ENCODE measurements at places on chromosomes 1 and 21. TPM values are rescaled to one million over a fixed set of nuclear protein-coding genes. Genes with fewer than 3 reads are reported as not detected.

The SPRR1B gene
- not detected for total RNA-seq

DNA sequence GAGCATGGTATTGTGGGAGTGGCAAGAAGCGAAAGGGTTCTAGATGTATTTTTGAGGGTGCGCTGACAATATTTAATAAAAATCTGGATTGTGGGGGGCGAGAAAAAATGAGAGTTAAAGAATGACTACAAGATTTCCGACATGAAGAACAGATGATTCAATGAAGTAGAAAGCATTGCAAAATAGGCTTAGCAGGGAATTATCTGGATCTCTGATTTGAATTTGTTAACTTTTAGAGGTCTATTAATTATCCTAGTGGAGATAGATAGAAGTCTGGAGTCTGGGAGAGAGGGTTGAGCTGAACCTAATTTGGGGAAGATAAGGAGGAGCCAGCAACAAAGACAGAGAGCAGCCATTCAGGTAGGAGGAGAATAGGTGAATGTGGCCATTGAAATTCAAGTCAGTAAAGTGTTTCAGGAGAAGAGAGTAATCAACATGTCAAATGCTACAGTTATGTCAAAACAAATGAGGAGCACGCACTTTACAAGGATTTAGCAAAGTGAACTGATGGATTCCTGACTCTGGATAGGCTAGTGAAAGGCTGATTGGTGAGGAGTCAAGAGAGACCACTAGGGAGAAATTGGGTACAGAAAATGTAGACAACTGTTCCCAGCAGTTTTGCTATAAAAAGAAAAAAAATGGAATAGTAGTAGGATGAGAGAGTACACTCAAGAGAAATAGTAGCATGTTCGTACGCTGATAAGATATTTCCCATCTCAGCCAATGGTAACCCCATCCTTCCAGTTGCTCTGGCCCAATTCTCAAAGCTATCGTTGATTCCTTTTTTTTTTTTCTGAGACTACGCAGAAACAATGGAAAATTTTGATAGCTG, 393.2 kb upstream of the CXADR start:
- H3K27me3 ChIP-seq: no peaks in the 10 kb centered on the region
- H3K36me3 ChIP-seq: no peaks in the 10 kb centered on the region
- H3K27ac ChIP-seq: no peak overlapping the region
- H3K4me3 ChIP-seq: no peak overlapping the region
- DNase-seq: no peak

- H3K4me3 ChIP-seq: peak overlapping the region; percentile 58
- peak overlapping the region; percentile 76 for H3K27ac ChIP-seq
- H3K27me3 ChIP-seq: no peaks in the 10 kb centered on the region
- DNase-seq: peak; percentile 89
- peaks cover 3% of the 10 kb centered on the region for H3K4me1 ChIP-seq
Observed at GRCh38 chr1:3772027-3772714, 378 bp upstream of the SMIM1 start.

The SRGAP2C gene
- 5.2 TPM for total RNA-seq

DNA sequence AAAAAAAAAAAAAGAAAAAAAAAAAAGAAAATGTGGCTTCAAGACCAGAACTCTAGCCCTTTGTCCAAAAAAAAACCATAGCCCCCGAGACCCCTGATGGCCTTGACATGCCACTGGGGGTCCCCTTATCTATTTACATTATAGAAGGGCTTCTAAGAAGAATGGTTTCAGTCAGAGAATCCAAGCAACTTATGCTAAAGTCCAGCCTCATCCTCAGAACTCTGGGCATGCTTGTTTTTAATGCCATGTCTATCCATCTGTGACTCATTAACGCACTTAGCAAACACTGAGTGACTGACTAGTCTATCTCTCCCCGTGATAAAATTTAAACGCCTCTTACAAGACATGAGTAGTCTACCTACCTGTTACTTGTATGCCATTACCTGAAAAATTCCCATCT, 29.3 kb downstream of the ERG start:
- H3K27me3 ChIP-seq: no peaks in the 10 kb centered on the region
- no peak overlapping the region for H3K4me3 ChIP-seq
- no peaks in the 10 kb centered on the region for H3K4me1 ChIP-seq
- DNase-seq: no peak
- no peaks in the 10 kb centered on the region for H3K36me3 ChIP-seq

- DNase-seq: no peak
- no peaks in the 10 kb centered on the region for H3K4me1 ChIP-seq
- H3K27ac ChIP-seq: no peak overlapping the region
Observed at GRCh38 chr1:16061266-16061665, 12.2 kb downstream of the FAM131C start.

DNA sequence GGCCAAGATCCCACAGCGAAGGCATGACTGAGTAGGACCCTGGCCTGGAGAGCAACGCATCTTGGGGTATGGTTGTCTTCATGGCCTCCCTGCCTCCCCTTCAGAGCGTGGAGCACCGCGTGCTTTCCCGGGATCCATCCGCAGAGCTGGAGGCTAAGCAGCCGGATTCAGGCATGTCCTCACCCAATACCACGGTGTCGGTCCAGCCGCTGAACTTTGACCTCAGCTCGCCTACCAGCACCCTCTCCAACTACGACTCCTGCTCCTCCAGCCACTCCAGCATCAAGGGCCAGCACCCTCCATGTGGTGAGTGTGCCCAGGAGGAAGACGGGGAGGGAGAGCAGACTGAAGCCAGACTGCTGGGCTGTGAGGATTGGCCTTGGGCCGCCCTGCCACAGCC, 19.8 kb downstream of the ESPN start:
- H3K4me1 ChIP-seq: no peaks in the 10 kb centered on the region

GRCh38 chr1:215710036-215710898, 143.2 kb downstream of the KCTD3 start:
- no peak overlapping the region for H3K4me3 ChIP-seq
- no peak for DNase-seq
- H3K4me1 ChIP-seq: no peaks in the 10 kb centered on the region
